Upper lobe of left lung (tissue), 6 donors: ENCODE measurements at places on chromosomes 1 and 21. TPM values are rescaled to one million over a fixed set of nuclear protein-coding genes. Genes with fewer than 3 reads are reported as not detected.
A peak's percentile ranks its signal among the peaks of the same experiment; 100 is the strongest.

DNA sequence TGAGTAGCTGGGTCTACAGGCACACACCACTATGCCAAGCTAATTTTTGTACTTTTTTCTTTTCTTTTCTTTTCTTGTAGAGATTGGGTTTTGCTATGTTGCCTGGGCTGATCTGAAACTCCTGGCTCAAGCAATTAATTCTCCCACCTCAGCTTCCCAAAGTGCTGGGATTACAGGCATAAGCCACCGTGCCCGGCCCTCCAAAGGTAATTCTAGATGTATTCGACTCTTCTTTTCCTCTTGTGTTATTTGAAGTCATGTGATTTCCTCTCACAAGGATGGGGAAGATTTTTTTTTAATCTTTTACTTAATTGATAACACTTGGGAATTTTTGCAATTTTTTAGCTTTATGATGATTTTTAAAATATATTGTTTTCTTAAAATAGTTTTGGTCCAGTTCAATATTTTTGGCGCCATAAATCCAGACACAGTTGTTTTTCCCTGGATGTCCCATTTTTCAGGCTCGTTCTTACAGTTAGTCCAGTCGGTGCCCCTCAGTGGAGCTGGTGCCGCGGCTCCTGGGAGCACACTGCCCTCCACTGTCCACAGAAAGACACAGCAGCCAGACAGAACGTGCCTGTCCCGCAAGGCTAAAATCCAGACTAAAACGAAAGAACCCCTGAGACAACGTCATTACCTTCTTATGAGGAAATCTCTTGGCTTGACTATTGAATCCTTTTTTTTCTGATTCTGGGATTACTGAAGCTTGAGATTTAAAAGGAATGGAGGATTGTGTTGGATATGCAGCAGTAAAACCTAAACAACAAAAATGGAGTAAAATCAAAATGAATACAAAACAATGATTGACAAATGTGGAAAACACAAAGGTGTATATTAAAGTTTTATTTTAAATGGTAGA is 22.4 kb downstream of the STPG1 start:
- no peaks in the 10 kb centered on the region for H3K36me3 ChIP-seq
- peaks cover 29% of the 10 kb centered on the region for H3K4me1 ChIP-seq
- peak overlapping the region; percentile 84 for H3K27ac ChIP-seq
- H3K27me3 ChIP-seq, result no peaks in the 10 kb centered on the region

DNA sequence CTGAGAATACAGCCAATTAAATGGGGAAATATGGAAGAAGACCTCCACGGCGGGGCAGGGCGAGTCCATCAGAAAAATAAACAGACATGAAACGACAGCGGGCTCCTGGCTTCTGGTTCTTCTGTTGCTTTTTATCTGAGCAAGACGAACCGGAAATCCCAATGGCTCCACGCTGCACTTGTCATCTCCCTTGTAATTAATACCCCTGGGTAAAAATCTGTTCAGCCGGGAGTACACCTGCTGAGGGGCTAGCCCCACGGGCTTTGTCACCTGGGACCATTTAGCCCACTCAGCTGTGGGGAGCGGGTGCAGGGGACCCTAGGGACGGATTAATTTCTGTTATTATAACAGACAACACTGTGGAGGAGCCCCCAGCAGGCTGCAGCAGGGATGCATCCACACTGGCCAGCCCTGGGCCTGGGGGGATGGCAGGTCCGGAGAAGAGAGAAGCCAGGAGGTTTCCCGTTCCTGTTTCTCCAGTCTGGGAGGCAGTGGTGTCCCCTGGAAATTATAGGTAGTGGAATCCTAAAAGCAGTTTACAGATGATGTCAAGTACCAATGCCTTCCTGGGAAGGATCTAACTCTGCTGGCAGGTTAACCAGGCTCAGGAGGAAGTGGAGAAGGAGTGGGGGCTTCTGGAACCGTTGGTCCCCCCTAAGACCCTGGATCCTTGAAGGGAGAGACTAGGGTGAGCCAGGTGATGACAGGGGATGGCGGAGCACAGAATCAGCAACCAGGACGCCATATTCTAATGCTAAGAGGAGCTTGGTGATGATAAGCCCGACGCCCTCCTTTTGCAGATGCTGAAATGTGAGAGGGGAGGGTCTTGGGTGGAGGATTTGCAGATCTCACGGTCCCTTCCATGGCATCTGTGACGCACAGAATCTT is 566.1 kb downstream of the PTPRU start:
- no peaks in the 10 kb centered on the region for H3K4me1 ChIP-seq
- H3K4me3 ChIP-seq, result no peak overlapping the region
- H3K27ac ChIP-seq, result no peak overlapping the region
- no peaks in the 10 kb centered on the region for H3K36me3 ChIP-seq
- H3K27me3 ChIP-seq, result no peaks in the 10 kb centered on the region
- DNase-seq, result peak; percentile 4

The OR2L8 gene
- not detected for total RNA-seq

DNA sequence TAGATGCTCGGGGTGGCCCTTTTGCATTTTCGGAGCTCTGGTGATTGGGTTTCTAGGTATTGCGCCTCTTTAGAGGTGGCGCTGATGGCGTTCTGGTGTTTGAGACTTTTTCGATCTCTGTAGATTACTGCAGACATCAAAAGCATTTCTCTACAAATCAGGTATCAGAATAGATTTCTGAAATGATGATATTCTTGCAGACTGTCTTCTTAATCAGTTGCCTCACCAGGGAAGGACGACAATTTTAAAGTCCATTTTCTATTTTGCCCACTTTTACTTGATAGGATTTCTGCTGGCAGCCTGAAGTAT is 65.2 kb upstream of the VAMP3 start:
- no peaks in the 10 kb centered on the region for H3K36me3 ChIP-seq
- DNase-seq, result no peak
- no peak overlapping the region for H3K4me3 ChIP-seq
- no peaks in the 10 kb centered on the region for H3K27me3 ChIP-seq

GRCh38 chr21:35025206-35026152 is 23.6 kb downstream of the RUNX1 start:
- DNase-seq, result no peak
- peak overlapping the region; percentile 68 for H3K27ac ChIP-seq
- H3K27me3 ChIP-seq, result no peaks in the 10 kb centered on the region
- no peaks in the 10 kb centered on the region for H3K36me3 ChIP-seq

GRCh38 chr1:76568573-76569238 is 298.6 kb upstream of the ST6GALNAC5 start:
- no peaks in the 10 kb centered on the region for H3K27me3 ChIP-seq
- no peak overlapping the region for H3K4me3 ChIP-seq
- no peaks in the 10 kb centered on the region for H3K4me1 ChIP-seq
- H3K36me3 ChIP-seq, result no peaks in the 10 kb centered on the region

GRCh38 chr1:15740924-15741850 is 1.1 kb upstream of the TMEM82 start:
- H3K4me1 ChIP-seq, result peaks cover 8% of the 10 kb centered on the region
- DNase-seq, result peak; percentile 86
- H3K27ac ChIP-seq, result no peak overlapping the region
- no peak overlapping the region for H3K4me3 ChIP-seq
- no peaks in the 10 kb centered on the region for H3K27me3 ChIP-seq
- H3K36me3 ChIP-seq, result no peaks in the 10 kb centered on the region

GRCh38 chr1:96236156-96236739 is 485.3 kb upstream of the PTBP2 start:
- peak; percentile 31 for DNase-seq
- no peaks in the 10 kb centered on the region for H3K4me1 ChIP-seq
- H3K36me3 ChIP-seq, result no peaks in the 10 kb centered on the region

DNA sequence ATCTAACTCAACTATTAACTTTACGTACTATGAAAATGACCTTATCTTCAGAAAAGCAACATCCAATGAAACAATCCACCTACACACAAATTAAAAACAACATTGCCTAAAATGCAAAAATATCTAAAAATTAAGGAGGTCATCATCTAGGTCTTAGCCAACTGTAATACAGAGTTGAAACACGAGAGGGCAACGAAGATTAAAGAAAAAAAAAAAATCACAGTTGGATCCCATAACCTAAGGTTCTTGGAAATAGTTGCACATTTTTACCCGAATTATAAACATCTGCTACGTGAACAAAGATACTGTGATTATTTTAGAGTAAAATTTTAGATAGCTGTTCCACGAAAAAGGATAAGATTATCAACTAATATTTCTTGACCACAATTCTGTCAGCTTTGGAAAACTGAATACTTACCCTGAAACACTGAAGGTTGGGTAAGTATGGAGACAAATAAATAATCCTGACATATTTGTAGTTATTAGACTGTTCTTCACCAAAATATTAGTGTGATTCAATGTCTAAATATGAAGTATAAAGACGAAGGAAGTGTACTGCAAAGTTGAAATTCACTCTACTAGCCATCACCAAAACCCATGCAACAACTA is 88.0 kb upstream of the AK4 start:
- H3K36me3 ChIP-seq, result peaks cover 32% of the 10 kb centered on the region
- H3K4me1 ChIP-seq, result peaks cover 68% of the 10 kb centered on the region
- H3K27ac ChIP-seq, result no peak overlapping the region
- no peak for DNase-seq

DNA sequence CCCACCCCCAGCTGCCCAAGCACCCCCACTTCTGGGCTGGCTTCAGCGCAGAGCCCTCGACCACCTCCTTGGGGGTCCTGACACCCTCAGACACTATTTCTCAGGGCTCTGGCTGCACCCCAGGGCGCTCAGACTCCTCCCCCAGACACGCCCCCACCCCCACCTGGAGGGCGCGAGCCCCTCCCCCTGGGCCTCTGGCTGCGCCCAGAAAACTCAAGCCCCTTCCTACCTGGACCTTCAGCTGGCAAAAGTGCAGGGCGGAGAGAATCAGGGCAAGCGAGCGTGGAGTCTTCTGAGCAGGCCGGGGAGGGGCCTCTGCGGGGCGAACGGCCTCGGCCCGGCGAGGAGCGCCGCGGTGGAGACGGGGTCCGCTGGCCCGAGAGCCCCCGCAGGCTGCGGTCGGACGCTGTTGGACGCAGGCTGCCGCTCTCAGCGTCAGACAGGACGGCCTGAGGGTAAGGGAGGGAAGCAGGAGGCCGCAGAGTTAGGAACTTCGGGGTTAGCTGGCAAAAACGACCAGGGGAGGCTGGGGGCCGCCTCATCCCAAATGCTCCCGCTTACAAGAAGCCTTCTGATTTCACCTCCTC is 17.4 kb upstream of the NBPF1 start:
- H3K27ac ChIP-seq, result no peak overlapping the region
- no peaks in the 10 kb centered on the region for H3K4me1 ChIP-seq
- H3K4me3 ChIP-seq, result no peak overlapping the region
- H3K36me3 ChIP-seq, result peaks cover 90% of the 10 kb centered on the region
- H3K27me3 ChIP-seq, result no peaks in the 10 kb centered on the region

- peak overlapping the region; percentile 93 for H3K27ac ChIP-seq
- no peaks in the 10 kb centered on the region for H3K27me3 ChIP-seq
- no peaks in the 10 kb centered on the region for H3K36me3 ChIP-seq
These were observed 27.5 kb upstream of the EPB41 start for GRCh38 chr1:28886731-28887418.
